ENCODE measurements at places on chromosomes 3 and 15.

DNA sequence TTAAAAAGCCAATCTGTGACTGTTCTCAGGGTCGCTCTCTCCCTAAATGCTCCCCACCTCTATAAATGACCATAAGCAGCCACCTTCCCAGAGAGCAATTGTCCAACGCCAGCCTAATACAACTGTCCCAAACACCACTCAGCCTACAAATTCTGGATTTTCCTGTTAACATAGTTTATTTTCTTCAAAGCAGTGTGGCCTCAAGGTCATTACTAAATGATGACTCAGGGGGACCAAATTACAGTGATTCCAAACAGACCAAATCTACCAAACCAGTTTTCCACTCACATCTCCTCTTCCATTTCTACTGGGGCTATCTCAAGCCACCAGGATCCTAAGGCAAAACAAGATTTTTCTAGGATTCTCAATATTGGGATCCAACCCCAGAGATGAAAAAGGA, 22.5 kb downstream of the HEXA start:
- DNase-seq = no peak

GRCh38 chr3:167602041-167602440, 51.7 kb downstream of the WDR49 start:
- no peak for DNase-seq

- DNase-seq = no peak
Observed at GRCh38 chr3:132433121-132433520, 15.8 kb downstream of the DNAJC13 start.

GRCh38 chr3:127747751-127748521, 74.4 kb downstream of the MGLL start:
- DNase-seq = no peak

DNA sequence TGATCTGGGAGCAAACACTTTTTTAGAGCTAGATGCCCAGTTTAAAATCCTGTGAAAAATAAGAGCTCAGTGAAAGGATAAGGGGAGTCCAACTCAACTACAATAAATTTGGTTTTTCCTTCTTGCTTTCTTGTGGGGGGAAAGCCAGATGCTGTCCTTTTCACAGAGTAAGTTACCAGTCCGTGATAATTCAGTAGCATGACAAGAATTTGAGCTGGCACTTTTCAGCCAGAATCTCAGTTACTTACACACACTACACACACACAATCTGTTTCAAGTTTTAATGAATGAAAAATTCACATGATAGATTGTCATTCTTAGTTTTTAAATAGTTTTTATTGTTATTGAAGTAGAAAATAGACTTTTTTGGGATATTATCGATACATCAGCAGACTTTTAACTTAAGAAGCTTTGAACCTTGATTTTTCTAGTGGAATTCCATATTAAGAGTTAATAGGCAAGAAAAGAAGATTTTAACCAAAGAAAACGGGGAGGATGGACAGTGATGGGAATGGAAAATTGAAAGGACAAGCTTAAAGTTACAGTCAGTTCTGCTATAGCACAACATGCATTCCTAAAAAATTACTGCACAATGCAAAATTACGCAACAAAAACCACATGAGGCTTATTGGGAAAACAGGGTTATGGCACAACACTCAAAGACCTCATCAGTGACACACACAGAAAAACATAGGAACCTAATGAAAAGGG, 47.0 kb downstream of the PSMD6 start:
- no peak for DNase-seq

- no peak for DNase-seq
Observed at GRCh38 chr3:115804200-115804599, 180.9 kb downstream of the GAP43 start.

- no peak for DNase-seq
Observed at GRCh38 chr3:139696314-139696604, 18.5 kb upstream of the NMNAT3 start.

- no peak for DNase-seq
Observed at GRCh38 chr3:52393131-52393807, 51.6 kb downstream of the SEMA3G start.

DNA sequence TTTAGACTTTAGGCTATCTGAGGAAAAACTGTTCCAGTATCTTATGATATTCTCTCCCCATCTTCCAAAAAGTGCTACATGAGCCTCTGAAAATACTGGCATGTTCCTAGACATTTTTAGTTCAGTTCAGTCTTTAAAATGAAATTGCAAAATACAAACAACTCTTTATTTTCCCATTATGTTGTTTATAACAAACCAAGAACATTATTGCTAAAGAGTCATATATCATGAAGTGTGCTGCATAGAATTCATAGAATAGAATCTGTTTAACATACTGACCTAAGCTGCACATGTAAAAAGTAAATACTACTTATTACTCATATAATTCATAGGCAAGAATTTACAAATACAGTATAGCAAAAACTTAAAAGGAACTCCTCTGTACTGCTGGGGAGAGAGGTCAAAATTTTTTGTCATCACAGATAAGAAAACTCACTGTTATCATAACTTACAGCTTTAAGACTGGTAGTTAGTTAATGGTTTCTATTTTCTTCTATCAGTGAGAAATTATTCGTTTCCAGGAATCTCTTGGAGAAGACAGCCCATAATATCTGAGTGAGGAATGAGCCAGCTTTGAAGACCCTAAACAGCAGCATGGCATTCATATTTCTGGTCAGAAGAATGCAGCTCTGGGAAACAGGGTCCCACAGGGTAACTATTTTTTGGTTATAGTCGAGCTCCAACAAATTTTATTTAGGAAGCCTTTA, 32.2 kb downstream of the FILIP1L start:
- no peak for DNase-seq

DNA sequence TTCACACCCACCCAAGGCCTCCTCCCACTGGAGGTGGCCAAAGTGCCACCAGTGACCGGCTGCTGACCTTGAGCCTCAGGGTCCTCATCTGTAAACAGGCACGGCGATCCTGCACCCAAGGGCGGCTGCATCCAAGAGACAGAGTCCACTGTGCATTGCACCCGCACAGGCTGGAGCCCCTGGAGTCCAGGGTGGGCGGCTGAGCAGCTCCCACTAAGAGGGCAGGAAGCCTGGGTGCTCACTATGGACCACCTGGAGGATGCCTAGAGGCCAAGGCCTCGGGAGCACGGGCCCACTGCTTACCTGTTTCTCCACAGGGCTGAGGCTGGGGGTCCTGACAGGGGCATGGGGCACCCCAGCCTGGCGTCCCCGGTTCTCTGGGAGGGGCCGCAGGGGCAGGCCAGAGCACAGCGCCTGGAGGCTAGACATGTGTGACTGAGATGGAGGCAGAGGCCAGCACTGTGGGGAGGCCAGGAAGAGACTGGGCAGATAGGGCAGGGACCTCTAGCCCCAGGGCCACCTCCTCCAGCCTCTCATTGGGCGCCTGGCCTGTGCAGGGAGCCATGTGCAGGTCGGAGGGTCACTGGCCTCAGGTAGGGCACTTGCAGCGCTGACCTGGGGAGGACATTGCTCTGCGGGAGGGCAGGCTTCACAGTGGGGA, at the start of gene UROC1:
Gene UROC1 (minus strand): TSS at position 483 of the 661 bp plus-strand sequence. CDS start 54 bp downstream, at position 429.
- DNase-seq = no peak

DNA sequence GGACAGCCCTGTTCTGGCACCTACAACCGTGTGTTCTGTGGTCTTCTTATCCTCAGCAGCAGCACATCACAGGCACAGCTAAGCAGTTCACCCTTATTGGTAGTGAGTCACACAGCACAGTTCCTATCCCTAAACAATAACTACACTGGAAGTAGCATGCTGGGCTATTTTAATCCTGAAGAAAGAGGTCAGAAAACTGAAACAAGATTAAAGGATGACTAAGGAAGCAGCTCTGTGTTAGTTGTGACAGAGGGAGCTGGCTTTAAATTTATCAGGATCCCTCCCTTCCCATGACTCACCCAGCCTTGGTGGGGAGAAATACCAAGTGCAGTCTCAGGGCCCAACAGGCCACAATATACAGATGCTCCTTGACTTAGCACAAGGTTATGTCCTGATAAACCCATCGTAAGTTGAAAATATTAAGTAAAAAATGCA, 144.3 kb downstream of the ERC2 start:
- DNase-seq = no peak

DNA sequence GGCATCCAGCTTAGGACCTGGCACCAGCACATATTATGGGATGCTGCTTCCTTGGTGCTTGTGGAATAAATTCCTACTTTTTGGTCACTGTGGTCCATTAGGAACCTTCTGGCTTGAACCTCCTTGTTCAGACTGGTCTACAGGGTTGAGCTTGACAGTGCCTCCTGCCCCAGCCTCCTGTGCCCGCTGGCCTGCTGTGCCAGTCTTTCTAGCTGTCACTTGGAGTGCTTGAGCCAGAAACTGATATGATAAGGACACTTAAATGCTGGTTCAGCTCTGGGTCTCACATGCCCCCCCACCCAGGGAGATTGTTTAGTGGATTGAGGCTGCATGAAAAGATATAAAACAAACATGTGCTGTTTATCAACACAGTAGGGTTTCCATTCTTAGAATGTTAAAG, 147.8 kb downstream of the SLCO3A1 start:
- DNase-seq = no peak

- DNase-seq = no peak
Observed at GRCh38 chr15:40006003-40006402, 33.0 kb downstream of the SRP14 start.

- peak; percentile 13 for DNase-seq
Observed at GRCh38 chr3:38374221-38374620, 27.6 kb downstream of the XYLB start.

- DNase-seq = no peak
Observed at GRCh38 chr3:111781561-111782446, 77.3 kb upstream of the PHLDB2 start.

DNA sequence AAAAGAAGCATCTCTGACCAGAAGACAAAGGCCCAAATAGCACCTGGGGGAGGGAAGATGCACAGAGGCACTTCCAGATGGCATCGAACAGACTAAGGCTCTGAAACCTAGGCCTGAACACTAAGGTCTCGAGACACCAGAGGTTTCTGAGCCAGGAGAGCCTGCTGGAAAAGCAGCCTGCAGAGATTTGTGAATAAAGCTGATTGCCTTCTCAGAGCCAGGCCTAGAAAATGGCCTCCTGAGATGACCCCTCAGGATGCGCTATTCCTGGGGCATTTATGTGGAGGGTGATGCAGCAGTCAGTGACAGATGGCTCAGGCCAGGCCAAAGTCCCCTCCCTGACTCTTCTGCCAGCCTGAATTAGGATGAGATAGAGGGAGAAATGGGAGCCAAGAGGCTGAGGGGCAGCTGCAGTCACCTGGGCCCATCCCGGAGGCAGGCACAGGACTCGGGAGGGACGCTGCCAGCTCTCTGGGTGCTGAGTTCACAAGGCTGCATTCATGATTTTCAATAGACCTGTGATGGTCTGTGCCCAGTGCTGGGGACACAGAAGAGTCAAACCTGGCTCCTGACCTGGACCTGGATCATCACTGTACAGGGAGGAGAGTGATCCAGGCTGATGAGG, 6.9 kb downstream of the PRSS50 start:
- no peak for DNase-seq

- DNase-seq = no peak
Observed at GRCh38 chr3:17877299-17877698, 134.9 kb upstream of the TBC1D5 start.

GRCh38 chr3:146476094-146476740, 6.9 kb upstream of the PLSCR2 start:
- DNase-seq = no peak

GRCh38 chr3:43503067-43503728, 118.6 kb downstream of the ANO10 start:
- no peak for DNase-seq

DNA sequence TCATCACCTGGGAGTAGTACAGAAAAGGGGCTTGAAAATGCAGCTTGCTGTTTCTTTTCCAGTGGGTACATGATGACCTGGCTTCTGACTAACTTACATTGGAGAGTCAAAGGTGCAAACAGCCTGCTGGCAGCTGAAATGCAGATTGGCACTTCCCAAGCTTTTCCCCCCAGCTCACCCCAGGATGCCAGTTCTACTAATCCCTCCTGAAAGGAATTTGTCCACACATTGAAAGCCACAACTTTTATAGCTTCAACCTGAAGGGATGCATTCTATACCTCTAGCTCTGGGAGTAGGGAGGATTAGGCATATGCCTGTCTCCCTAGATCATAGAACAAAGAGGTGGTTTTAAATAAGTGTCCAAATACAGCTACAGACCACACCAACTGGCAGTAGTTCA, 281.7 kb downstream of the EFHB start:
- DNase-seq = no peak

DNA sequence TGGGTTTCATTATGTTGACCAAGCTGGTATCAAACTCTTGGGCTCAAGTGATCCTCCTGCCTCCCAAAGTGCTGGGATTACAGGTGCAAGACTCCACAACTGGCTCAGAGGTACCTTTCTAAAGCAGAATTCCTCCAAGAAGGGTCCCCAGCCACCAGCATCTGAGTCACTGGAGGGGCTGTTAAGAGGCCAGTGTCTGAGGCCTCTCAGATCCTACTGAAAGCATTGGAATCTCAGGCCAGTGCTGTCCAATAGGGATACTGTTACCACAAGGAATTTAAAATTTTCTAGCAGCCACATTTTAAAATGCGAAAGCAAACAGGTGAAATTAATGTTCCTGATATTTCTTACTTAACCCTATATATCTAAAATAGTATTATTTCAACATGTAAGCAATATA, 1.3 kb downstream of the CAV3 start:
- DNase-seq = no peak

DNA sequence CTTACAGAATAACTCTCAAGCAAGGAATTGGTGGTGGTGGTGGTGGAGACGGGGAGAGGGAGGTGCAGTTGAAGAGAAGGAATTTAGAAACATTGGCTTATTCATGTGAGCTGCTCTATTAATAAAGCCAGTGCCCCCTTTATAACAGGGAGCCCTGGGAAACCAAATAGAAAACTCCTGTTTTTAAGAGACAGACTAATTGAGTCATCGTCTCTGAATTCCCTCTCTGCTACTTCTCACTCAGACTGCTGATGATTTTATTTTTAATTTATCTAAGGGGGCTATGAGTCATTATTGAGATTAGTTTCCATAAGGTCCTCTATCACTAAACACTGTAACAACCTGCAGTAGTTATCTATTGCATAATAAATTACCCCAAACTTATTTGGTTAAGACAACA, 145.9 kb upstream of the GALNT15 start:
- no peak for DNase-seq

DNA sequence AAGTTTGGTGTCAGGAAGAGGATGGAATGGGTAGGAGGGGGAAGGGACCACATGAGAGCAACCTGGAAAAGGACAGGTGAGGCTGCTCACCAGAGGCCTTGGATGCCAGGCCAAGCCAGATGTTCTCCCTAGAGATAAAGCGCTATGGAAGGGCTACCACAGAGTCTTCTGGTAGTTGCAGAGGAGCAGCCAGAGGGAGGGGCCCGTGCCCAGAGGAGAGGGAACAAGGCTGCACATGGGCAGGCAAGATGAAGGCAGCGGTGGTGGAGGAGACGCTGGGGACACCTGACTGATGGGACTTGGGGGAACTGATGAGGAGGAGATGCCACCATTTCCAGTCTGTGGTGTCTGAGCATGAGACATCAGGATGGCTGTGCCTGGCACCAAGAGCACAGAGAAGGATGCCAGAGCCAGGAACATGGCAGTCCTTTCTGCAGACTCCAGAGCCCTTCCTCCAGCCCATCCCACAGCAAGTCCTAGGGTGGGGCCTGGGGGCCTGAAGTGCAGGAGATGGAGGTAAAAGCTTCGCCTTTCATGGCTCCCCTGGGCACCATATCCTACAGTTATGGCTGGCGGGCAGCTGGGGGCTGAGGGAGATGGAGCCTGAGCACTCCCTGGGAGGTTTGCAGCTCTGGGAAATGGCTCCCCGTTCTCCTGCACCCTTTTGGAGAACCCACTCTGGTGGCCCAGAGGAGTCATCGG, 103.0 kb downstream of the ETFA start:
- no peak for DNase-seq

Data from NK-92 treated with Interleukin-12 subunit alpha and Interleukin-12 subunit beta, amount 100 ng/mL, for 24 hours (cell line).